ENCODE measurements at places on chromosomes 1 and 21. TPM values are rescaled to one million over a fixed set of nuclear protein-coding genes. Genes with fewer than 3 reads are reported as not detected.

- no peak for DNase-seq
Observed at GRCh38 chr1:222728746-222729145, 8.3 kb upstream of the FAM177B start.

GRCh38 chr1:64039390-64039926 is 164.0 kb upstream of the UBE2U start:
- DNase-seq: peak; percentile 78

GRCh38 chr1:150554086-150554452 is 4.9 kb downstream of the ADAMTSL4 start:
- DNase-seq: no peak

DNA sequence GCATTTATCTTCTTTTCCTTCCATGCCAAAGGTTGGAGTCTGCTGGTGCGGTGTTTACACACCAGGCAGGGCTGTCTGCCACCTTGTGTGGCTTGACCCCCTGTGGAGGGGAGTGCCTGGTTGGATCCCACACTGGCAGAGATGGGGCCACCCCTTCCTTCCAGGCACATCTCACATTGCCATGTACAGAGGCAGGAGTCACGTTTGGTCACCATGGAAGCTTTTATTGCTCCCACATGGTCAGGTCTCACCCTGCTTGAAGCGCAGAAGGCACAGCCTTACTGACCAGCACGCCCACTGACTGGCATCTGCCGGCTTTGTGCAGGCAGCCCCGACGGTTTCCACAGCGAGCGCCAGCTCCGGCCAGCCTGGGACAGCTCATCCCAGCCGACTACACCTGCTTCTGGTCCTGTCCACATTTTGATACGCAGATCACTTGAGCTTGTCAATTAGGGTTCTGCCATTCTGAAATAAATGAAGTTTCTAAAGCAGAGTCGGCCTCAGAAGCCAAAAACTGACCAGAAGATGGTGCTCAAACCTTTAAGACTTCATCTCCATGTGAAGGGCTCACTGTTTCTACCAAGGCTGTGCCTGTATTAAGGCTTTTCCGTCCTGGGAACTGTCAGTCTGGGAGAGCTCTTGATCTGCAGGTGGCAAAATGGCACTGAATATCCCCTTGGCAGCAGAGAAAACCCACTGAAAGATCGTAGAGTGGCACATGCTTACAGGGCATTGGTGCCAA is 35.6 kb upstream of the EPHA8 start:
- DNase-seq: no peak

The C1QA gene
- not detected for total RNA-seq

DNA sequence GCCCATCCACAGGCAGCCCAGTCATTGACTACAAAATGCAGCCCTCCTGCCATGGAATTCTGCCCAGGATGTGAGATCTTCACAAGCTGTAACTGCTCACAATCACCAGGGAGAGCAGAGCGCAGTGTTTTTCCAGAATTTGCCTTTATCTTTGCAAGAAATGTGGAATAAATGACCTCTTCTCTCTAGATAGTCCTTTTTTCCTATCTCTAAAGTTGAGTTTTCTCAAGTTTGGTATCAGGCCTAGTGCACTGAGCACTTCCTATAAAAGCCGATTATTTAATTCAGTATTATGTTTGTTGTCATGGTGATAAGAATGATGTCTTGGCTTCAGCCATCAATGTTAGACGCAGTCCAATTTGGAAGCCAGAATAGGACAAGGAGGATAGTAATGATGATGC is 246.9 kb upstream of the IRF2BP2 start:
- DNase-seq: no peak

The AMPD1 gene
- total RNA-seq: not detected

DNA sequence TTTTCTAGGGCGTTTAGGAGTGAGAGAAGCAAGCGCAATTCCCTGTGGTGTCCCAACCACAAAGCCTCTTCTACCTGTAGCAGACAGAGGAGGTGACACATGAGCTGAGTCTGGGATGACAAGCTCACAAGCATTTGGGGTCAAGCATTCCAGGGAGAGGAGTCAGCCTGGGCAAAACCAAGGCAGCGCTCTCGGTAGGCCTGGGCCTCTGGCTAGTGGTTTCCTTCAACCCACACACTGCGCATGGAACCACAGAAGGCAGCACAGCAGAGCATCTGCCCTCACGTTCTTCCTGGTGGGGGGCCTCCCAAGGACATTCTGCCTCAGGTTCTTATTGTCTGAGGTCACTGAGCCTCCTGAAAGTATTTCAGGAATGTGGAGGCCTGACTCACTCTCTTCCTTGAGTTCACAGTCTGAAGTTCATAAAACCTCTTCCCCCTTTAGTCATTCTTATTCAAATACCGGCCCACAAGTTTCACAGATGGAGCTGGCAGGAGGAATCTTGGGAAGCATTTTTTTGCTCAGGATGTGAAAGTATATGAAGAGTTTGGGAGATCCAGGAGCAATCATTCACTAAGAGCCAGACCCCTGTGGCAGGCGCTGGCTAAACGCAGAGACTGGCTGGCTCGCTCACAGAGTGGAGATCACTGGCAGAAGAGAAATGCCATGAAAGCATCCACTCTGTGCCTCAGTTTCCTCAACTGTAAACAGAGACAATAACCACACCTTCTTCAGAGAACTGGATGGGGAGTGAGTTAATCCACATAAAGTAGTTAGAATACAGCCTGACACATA is 26.8 kb downstream of the CCN1 start:
- DNase-seq: peak; percentile 94

The HES2 gene
- total RNA-seq: 18.8 TPM

The LRRC7 gene
- total RNA-seq: not detected

The SLC35F3 gene
- total RNA-seq: not detected

DNA sequence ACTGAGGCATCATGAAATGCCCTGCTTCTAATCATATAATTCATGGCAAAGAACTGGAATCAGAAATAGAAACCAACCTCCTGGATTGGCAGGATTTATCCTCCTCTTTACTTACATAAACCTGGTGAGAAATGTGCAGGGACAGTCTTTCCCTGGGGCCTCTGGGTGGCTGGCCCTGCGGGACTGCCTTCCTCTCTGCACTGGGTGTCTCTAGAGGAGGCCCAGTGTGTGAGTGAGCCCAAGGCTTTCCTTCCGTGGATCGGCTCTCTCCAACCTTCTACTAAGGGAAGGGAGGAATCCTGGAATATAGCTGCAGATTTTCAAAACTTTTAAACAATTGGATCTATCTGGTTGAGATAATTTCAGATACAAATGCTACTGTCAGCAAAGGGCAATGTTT is 11.4 kb upstream of the ATP1A1 start:
- no peak for DNase-seq

All from pulmonary artery endothelial cell (primary cell).